NCI-H1417 treated with DMSO at 0.1 percent for 48 hours (cell line): ENCODE measurements at places on chromosomes 6 and 20.

DNA sequence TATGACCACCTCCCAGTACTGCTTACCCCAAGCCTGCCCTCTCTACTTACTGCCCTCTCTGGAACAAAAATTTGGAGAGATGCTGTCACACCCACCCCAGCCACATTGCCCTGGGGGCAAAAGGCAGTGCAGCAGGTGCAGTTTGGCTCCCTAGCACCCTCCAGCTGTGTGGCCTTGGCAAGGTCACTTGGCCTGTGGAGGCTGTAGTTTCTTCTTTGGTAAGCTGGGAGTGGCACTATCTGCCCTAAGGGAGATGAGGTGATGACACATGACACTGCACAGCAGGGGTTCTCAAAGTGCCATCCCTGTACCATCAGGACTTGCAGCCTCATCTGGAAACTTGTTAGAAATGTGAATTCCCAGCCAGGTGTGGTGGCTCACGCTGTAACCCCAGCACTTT lies 44.8 kb downstream of the TAF8 start:
- DNase-seq, result no peak

GRCh38 chr6:137749696-137750211 lies 117.3 kb upstream of the TNFAIP3 start:
- no peak for DNase-seq

- no peak for DNase-seq
Observed at GRCh38 chr6:42453654-42454427, 2.1 kb upstream of the TRERF1 start.

DNA sequence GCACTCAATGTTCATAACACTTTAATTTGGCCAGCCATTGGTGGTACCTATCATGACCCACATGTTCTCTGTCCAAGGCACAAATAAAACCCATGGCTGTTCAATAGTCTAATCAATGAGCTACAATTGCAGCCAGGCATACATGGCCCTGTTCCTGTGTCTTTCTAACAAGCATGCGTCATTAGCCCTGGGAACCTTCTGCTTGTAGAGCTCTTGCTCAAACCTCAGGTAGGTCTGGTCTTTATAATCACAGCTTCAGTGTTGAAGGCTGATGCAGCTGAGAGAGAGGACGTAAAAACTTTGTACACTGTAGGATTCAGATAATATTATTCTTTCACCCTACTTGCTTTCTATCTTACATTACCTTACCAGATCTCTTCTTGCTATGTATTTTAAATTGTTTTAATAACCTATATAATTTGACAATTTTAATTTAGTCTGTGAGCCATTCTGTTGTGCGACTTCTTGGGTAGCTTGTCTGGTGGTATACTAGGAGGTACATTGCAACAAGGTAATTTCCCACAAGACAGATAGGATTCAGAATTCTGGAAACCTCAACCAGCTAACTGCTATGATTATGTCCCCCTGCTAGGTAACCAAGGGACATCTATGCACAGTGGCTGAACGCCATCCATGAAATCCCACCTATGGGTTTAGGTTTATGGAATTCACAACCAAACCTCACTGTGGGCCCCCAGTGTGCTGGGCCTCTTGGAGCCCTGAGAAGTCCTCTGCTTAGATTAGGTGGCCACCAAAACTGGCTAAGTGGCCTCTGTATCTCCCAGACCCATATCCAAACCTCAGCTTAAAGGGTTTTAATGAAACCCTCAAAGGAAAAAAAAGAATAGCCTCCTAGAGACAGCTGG lies 55.4 kb upstream of the RIPOR2 start:
- DNase-seq, result no peak

DNA sequence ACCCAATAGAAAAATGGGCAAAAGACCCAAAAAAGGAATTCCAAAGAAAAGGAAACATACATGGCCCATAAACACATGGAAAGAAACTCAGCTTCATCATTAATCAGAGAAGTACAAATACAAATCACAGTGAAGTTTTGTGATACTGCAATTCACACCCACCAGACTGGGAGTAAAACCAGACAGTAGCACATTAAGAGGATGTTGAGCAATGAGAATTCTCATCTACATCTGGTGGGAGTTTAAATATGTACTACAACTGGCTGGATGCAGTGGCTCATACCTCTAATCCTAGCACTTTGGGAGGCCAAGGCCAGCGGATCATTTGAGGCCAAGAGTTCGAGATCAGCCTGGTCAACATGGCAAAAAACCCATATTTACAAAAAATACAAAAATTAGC lies 125.7 kb upstream of the PHACTR1 start:
- DNase-seq, result no peak
